ENCODE measurements at places on chromosomes 6 and 20. TPM values are rescaled to one million over a fixed set of nuclear protein-coding genes. Genes with fewer than 3 reads are reported as not detected.

DNA sequence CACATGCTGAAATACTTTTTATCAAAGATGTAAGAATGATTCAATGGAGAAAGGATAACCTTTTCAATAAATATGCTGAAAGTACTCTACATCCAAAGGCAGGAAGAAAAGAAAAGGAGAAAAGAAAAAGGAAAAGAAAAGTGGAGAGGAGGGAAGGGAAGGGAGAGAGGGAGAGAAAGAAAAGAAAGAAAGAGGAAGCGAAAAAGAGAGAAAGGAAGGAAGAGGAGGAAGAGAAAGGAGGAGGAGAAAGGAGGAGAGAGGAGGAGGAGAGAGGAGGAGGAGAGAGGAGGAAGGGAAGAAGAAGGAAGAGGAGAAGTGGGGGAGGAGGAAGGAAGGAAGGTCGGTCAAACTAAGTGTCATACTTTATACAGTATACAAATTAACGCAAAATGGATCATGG is 297.4 kb upstream of the HSF2 start:
- H3K27ac ChIP-seq, result no peak overlapping the region
- no peak overlapping the region for H3K4me3 ChIP-seq
- H3K27me3 ChIP-seq, result peaks cover 3% of the 10 kb centered on the region
- H3K4me1 ChIP-seq, result no peaks in the 10 kb centered on the region

GRCh38 chr6:53827531-53827930 is 32.7 kb downstream of the LRRC1 start:
- DNase-seq, result no peak
- H3K4me3 ChIP-seq, result no peak overlapping the region

GRCh38 chr6:157604816-157605215 is 218.2 kb upstream of the SNX9 start:
- no peaks in the 10 kb centered on the region for H3K4me1 ChIP-seq
- no peak overlapping the region for H3K4me3 ChIP-seq
- H3K36me3 ChIP-seq, result no peaks in the 10 kb centered on the region
- no peak overlapping the region for H3K27ac ChIP-seq

GRCh38 chr6:158751921-158752320 is 67.2 kb downstream of the EZR start:
- no peak overlapping the region for H3K4me3 ChIP-seq
- no peaks in the 10 kb centered on the region for H3K27me3 ChIP-seq
- no peak overlapping the region for H3K27ac ChIP-seq
- no peak for DNase-seq

GRCh38 chr20:55159230-55159629 is 683.8 kb downstream of the DOK5 start:
- H3K27me3 ChIP-seq, result no peaks in the 10 kb centered on the region
- no peaks in the 10 kb centered on the region for H3K36me3 ChIP-seq
- H3K4me1 ChIP-seq, result no peaks in the 10 kb centered on the region
- no peak overlapping the region for H3K27ac ChIP-seq

DNA sequence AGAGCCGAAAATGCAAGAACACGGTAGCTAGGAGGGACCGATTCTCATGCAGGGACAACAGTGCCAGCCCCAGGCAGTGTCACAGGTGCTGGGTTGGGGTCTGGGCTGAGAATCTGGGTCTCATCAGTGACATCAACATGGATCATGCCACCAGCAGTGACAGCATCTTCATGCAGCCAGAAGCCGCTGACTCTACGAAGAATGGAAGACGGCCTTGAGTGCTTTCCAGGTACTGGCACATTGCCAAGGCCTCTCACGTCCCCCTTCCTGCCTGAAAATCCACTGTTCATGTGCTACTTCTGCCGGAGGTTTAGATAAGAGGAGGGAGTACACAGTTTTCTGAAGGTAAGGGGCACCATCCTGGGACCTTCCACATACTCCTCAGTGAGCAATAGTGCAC is 141.1 kb upstream of the FOXQ1 start:
- H3K27me3 ChIP-seq, result no peaks in the 10 kb centered on the region
- H3K4me1 ChIP-seq, result no peaks in the 10 kb centered on the region
- H3K27ac ChIP-seq, result no peak overlapping the region
- no peak for DNase-seq
- no peaks in the 10 kb centered on the region for H3K36me3 ChIP-seq
- no peak overlapping the region for H3K4me3 ChIP-seq

DNA sequence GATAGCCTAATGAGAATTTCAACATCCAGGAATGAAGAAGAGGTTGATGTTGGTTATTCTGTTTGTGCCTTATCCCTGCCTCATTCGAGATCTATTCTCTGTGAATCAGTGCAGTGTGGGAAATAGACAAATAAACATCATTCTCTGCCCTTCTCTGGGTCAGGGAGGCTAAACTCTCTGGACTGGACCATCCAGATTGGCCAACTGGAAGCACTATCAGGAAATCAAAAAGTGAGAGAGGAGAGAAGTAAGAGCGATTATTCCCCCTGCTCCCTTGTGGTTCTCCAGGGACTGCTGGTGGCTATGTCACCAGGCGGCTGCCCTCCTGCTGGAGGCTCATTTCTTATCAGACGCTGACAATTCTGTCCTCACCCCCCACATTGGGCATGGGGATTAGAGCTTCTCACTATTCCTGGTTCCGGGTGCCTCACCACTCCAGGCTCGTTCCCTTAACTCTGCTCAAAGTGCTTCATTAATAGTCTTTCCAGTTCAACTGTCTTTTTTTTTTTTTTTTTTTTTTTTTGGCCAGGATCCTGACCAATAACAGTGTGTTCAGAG is 201.7 kb upstream of the RREB1 start:
- H3K27me3 ChIP-seq, result peaks cover 52% of the 10 kb centered on the region
- H3K27ac ChIP-seq, result no peak overlapping the region
- no peaks in the 10 kb centered on the region for H3K36me3 ChIP-seq

DNA sequence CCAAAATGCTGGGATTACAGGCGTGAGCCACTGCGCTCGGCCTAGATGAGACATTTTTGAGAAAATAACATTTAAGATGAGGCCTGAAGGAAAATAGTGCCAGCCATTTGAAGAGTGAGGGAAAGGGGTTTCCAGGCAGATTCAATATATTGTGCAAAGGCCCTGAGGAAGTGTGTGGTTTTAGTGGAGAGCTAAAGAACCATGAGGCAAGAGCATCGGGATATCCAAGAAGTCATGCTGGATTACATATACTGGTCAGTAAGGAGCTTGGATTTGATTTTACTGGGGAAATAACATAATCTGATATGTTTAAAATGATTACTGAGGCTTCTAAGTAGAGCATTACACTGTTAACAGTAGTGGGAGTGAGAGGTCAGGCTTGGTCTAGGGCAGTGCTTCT is 47.0 kb downstream of the CARMIL1 start:
- H3K27me3 ChIP-seq, result peaks cover 7% of the 10 kb centered on the region
- no peak overlapping the region for H3K27ac ChIP-seq
- H3K36me3 ChIP-seq, result no peaks in the 10 kb centered on the region
- no peaks in the 10 kb centered on the region for H3K4me1 ChIP-seq
- H3K4me3 ChIP-seq, result no peak overlapping the region

DNA sequence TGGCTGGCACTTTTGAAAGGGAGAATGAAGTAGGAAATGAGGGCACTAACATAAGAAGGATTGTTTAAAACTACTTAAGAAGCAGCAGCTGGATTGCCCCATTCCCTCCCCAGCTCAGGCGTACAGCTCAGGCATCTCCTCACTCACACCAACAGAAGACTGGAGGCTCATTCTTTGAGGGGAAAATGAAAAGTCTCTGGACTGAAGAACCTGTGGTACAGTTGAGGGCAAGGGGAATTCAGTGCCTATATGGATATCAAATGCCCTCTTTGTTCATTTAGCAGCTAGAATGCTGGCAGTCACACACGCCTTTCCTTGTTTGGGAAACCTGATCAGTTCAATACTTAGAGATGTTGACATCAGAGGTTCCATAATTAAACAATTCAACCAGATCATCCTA is 502.1 kb upstream of the SOX4 start:
- H3K36me3 ChIP-seq, result peaks cover 2% of the 10 kb centered on the region
- H3K27me3 ChIP-seq, result no peaks in the 10 kb centered on the region
- H3K4me1 ChIP-seq, result no peaks in the 10 kb centered on the region

- peaks cover 43% of the 10 kb centered on the region for H3K36me3 ChIP-seq
- H3K4me3 ChIP-seq, result no peak overlapping the region
- H3K27me3 ChIP-seq, result no peaks in the 10 kb centered on the region
- H3K27ac ChIP-seq, result peak overlapping the region; percentile 40
- DNase-seq, result no peak
Measured at GRCh38 chr6:106553440-106553839, 75.9 kb downstream of the RTN4IP1 start.

GRCh38 chr6:106422534-106422933 is 62.0 kb downstream of the CRYBG1 start:
- no peaks in the 10 kb centered on the region for H3K4me1 ChIP-seq
- DNase-seq, result no peak
- H3K4me3 ChIP-seq, result no peak overlapping the region
- H3K36me3 ChIP-seq, result no peaks in the 10 kb centered on the region
- no peak overlapping the region for H3K27ac ChIP-seq

DNA sequence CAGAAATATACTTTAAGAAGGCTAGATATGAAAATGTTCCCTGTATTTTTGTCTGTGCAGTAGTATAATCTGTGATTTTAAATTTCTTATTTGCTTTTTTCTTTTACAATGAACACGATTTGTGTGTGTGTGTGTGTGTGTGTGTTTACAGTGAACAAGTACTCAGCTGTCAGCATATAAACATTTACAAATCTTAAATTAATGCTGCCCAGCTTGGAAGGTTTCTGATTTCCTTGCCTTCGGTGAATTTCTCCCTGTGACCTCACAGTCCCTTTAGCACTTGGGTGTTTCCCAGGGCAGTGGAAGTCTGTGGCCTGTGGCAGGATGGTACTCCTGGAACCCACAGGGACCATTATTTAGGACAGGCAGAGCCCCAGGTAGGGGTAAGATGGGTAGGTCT is 37.6 kb downstream of the TXLNB start:
- no peaks in the 10 kb centered on the region for H3K27me3 ChIP-seq
- peaks cover 58% of the 10 kb centered on the region for H3K4me1 ChIP-seq
- DNase-seq, result no peak
- H3K27ac ChIP-seq, result no peak overlapping the region
- peaks cover 6% of the 10 kb centered on the region for H3K36me3 ChIP-seq

DNA sequence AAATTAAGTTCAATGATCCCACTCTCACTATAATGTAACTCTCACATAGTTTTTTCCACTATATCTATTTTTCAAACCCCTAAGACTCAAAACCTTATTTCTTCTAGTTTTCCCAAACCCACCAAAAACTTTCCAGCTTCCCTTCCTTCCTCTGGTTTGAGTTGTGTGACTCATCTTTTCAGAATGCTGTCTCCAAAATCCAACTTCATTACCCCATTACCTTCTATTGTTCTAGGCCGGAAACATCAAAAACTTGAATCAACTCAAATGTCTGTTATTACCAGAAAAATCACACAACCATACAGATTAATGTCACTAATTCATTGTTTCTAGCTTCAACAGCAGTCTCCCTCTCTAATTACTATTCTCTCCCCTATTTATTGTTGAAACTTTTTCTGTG is 1090.3 kb downstream of the HACE1 start:
- H3K4me1 ChIP-seq, result no peaks in the 10 kb centered on the region
- no peak for DNase-seq
- no peak overlapping the region for H3K4me3 ChIP-seq

DNA sequence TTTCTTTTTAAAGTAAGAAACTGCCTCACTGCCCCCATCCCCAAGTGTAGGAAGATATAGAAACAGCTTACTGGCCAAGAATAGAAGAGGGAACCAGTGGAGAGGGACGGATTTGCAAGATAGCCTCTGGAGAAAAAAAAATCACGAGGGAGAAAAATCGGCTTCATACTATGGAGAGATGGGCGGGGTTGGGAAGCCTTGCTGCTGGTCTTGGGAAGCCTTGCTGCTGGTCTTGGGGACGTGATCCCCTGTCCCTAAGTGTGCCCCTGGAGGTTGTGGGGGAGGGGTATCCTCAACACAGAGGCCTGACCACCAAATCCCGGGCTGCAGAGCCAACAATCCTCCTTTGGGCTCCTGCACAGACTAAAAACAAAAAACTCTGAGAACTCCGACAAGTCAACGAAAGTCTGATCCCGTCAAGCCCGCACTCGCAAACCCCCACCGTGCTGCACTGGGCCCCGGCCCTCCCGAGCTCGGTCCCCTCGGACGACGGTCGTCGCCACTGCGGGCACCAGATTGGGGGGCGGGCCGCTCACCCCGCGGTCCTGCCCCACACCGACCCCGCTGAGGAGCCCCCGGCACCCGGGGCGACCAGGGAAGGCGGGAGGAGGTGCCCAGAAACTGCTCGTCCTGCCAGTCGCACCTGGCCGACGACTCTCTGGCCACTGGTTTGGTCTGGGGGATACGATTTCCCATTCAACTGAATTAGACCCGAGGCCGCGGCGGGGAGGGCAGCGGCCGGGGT is 750 bp downstream of the MAP7 start:
- H3K4me3 ChIP-seq, result peak overlapping the region; percentile 74
- H3K36me3 ChIP-seq, result peaks cover 3% of the 10 kb centered on the region
- peaks cover 15% of the 10 kb centered on the region for H3K4me1 ChIP-seq
- H3K27ac ChIP-seq, result no peak overlapping the region

- no peak for DNase-seq
- H3K4me3 ChIP-seq, result no peak overlapping the region
- peaks cover 11% of the 10 kb centered on the region for H3K4me1 ChIP-seq
- no peak overlapping the region for H3K27ac ChIP-seq
- H3K36me3 ChIP-seq, result peaks cover 2% of the 10 kb centered on the region
- H3K27me3 ChIP-seq, result peaks cover 70% of the 10 kb centered on the region
Measured at GRCh38 chr6:28816909-28817807, 106.6 kb downstream of the TRIM27 start.

DNA sequence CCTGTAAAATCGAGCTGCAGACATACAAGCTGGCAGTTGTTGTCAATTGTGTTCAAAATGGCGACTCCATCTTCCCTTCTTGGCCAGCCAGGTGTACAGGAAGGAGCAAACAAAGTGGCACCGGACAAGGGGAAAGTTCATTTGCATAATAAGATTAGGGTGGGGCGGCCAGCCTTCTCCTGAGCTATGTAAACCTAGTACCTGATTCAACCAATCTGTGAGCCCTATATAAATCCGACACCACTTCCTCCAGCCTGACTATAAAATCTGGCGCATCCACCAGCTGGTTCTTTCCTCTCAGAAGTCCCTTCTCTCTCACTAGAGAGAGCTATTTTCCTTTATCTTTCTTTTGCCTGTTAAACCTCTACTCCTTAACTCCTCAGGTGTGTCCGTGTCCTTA is 8.1 kb upstream of the HBS1L start:
- H3K27ac ChIP-seq, result no peak overlapping the region
- H3K4me3 ChIP-seq, result no peak overlapping the region
- no peak for DNase-seq
- peaks cover 12% of the 10 kb centered on the region for H3K4me1 ChIP-seq
- H3K27me3 ChIP-seq, result no peaks in the 10 kb centered on the region

GRCh38 chr6:132023490-132023889 is 72.3 kb upstream of the CCN2 start:
- no peaks in the 10 kb centered on the region for H3K27me3 ChIP-seq
- H3K4me3 ChIP-seq, result no peak overlapping the region
- no peaks in the 10 kb centered on the region for H3K36me3 ChIP-seq
- no peaks in the 10 kb centered on the region for H3K4me1 ChIP-seq

The TRIM40 gene
- total RNA-seq, result not detected

The PBOV1 gene
- not detected for total RNA-seq

The TREML1 gene
- total RNA-seq, result not detected

The MYCT1 gene
- not detected for total RNA-seq

The KIF13A gene
- total RNA-seq, result not detected

The NRSN1 gene
- not detected for total RNA-seq

The RNF8 gene
- total RNA-seq, result 30.0 TPM

The ESR1 gene
- total RNA-seq, result 0.34 TPM

The ID1 gene
- 4.0 TPM for total RNA-seq

The COL9A3 gene
- total RNA-seq, result not detected
